CD4-positive, alpha-beta T cell treated with Interleukin-4 for 4 hours (primary cell): ENCODE measurements at places on chromosomes 7 and 10.
A peak's percentile ranks its signal among the peaks of the same experiment; 100 is the strongest.

DNA sequence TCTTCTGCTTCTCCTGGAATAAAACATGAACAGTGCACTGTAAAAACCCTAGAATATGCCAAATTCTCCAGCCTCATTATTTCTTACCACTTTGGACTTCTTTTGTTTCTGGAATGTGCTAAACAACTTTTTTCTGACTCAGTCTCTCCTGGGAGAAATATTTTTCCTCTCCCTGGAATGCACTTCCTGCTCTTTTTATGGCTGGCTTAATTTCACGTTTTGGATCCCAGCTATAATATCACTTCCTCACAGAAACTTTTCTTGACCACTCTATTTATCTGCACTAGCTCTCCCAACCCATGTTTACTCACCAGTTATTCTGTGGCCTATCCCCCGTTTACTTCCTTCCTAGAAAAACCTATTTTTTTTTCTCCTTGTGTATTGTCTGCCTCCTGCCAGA, 26.7 kb downstream of the ABCB5 start:
- no peak for DNase-seq

- no peak for DNase-seq
Observed at GRCh38 chr10:200405-200804, 65.2 kb downstream of the ZMYND11 start.

GRCh38 chr10:9140373-9140772, 1085.9 kb downstream of the GATA3 start:
- DNase-seq = no peak

DNA sequence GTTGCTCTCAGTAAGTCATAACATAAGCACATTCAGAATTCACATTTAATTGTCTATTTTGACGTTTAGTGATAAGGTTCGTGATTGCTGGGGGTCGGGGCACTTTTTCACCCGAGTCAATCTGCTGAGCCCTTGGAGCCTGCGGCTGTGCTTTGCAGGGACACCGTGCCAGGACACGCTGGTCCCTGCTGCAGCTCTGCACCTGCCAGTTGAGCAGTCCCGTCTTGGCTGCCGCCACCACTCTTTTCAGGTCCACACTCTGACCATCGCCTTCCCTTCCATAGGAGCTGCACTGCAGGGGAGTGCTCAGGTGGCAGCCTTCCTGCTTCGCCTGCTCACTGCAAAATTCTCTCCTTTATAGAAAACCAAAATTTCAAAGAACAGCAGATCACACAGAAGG, 36.4 kb downstream of the CUL1 start:
- no peak for DNase-seq

GRCh38 chr7:149872419-149873073, 1.2 kb upstream of the ATP6V0E2 start:
- DNase-seq = no peak

GRCh38 chr10:80449520-80449919, 4.6 kb upstream of the TSPAN14 start:
- DNase-seq = no peak

DNA sequence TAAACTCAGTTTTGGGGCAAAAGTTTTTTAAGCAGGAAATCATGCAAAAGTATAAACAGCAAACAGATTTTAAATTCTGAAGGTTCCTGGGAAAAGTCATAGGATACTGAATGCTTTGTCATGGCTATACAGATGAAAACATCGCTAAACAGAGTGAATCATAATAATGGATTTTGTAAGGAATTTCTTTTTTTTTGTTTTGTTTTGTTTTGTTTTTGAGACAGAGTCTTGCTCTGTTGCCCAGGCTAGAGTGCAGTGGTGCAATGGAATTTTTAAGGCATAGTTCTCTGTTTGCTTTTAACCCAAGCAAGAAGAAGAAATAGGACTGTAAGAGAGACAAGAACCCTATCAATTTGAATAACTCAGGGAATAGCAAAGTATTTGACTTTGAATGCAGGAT, 285.3 kb downstream of the NRG3 start:
- no peak for DNase-seq

DNA sequence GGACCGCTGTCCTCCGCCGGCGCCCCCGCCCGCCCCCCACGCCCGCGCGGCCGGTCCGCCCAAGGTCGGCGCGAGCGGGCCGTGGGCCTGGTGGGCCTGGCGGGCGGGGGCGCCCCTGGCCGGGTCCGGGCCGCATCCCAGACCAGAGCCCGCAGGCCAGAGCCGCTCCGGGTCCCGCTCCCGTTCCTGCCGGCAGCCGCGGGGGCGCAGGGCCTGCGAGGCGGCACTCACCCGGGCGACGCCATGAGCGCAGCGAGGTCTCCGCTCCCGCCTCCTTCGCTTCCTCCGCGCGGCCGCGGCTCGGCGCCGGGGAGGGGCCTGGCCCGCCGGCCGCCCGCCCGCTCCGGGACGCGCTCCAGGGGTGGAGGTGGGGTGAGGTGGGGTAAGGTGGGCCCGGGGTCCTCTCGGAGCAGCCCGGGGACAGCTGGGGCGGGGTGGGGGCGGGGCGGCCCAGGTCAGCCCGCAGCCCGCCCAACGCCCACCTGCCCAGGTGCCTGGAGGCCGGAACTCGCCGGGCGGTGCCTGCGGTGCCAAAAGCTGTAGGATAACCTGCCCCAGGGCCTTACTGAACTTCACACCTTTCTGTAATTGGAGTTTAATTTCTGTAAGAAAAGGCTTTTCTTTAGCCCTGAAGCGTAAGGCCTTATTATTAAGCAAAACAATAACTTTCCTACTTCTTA, at the start of gene URGCP:
URGCP (minus strand) TSS at position 266 of the 680 bp plus-strand sequence; CDS start at position 245, 21 bp downstream.
- DNase-seq = peak; percentile 41

- no peak for DNase-seq
Observed at GRCh38 chr10:120962756-120963593, 111.8 kb downstream of the WDR11 start.

GRCh38 chr7:104174798-104175197, 33.0 kb downstream of the ORC5 start:
- no peak for DNase-seq
